Melanocyte of skin (primary cell): ENCODE measurements at places on chromosomes 6 and 20. TPM values are rescaled to one million over a fixed set of nuclear protein-coding genes. Genes with fewer than 3 reads are reported as not detected.

Gene GJA10
- under 0.01 TPM in 1 of 2 replicates, not detected in the other for total RNA-seq

Gene IFNGR1
- total RNA-seq, result 34.8 and 43.3 TPM in 2 replicates

Gene AKAP7
- 9.7 and 10.3 TPM in 2 replicates for total RNA-seq

Gene ZBTB22
- total RNA-seq, result 12.7 and 13.1 TPM in 2 replicates

Gene DOK5
- 15.3 and 17.1 TPM in 2 replicates for total RNA-seq

Gene ADGRF4
- not detected in 2 replicates for total RNA-seq
